ENCODE measurements at places on chromosomes 2 and 18.

DNA sequence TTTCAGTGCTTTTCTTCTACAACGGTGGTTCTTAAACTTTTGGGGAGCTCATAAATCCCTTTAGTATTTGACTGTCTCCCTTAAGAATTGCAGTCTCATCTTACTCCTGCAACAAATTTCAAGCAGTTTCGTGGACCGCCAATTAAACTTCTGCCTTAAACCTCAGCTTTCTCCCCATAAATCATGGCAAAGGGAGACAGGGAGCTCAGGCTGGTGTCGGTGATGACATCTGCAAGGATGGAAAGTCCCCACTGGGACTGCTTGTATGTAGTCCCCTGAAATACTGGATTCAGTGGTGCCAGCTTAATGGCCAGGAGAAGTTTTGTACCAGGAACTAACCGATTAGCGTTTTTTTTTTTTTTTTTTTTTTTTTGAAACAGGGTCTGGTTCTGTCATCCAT lies 148.7 kb upstream of the ITGA6 start:
- no peak for DNase-seq

- DNase-seq: no peak
Observed at GRCh38 chr18:9756933-9757470, 48.9 kb downstream of the RAB31 start.

DNA sequence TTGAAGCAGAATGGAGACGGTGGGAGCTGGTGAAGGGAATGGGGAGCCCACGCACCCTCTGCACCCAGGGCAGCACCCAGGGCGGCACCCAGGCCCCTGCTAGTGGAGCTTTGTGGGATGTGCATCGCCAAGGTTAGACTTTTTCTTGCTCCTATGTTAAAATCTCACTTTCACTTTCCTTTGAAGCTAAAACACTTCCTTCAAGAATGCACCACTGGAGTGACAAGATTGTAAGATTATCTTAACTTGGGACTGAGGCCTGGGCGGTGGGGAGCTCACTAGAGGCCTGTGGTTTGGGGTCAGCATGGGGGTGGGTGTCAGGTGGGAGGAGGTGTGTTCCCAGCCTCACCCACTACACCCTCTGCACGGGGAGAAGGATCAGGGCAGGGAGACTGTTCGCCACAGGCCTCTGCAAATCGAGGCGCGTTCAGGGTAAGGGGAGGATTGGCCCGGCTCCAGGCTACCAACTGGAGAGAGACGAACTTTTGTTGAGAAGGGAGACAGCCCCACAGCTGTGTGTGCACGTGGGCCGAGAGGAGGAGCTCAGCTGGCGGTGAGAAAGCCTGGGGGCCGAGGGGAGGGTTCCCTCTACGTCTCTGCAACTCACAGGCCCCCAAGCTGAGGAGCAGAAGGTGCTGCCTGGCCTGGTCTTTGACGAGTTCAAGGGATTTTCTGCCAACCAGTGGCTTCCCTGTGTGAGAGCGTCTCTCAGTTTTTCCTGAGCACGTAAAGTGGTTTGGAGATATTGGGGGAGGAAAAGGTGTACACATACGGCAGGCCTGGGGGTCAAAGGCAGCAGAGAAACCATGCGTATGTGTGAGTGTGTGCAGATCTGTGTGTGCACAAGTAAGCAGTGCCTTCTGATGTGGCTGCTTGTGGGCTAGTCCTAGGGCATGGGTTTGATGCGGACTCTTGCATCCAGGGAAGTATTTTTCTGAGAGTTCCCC lies 147.7 kb downstream of the KLHL29 start:
- no peak for DNase-seq

DNA sequence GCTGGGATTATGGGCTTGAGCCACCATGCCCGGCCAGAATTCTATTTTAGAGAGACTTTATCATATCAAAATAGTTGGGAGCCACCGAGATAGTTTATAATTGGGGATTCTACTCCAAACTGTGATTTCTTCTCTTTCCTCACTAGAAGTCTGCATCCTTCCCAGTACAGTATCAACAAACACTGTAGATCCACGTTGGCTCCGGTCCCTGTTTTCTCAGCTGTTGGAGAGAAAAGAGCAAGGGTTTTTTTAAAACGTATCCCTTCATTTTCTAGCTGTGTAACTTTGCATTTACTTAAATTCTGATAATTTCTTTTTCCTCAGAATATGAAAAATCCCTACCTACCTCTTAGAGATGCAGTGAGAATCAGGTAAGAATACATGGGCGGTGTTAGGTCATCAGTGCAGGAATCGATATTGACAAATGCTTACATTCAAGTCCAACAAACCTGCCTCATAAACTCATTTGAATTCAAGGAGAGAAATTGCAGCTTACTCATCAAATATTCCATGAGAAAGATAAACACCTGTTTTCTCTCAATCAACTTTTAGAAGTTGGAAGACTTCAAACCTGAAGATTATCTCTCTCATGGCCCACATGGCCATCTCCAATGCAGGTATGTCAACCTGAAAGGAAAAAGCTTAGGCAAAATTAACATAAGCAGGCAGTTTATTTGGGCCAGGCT lies 17.7 kb upstream of the PDCL3 start:
- no peak for DNase-seq

GRCh38 chr18:74148543-74149070 lies 284 bp downstream of the TIMM21 start:
- no peak for DNase-seq

GRCh38 chr18:58515175-58515775 lies 113.6 kb downstream of the ALPK2 start:
- no peak for DNase-seq

Data from GM03348 (cell line).